ENCODE measurements at places on chromosomes 7 and 10.

GRCh38 chr10:99368646-99369045, 39.5 kb downstream of the CNNM1 start:
- DNase-seq = no peak

- DNase-seq = no peak
Measured at GRCh38 chr10:124605001-124605370, 139.2 kb downstream of the FAM53B start.

DNA sequence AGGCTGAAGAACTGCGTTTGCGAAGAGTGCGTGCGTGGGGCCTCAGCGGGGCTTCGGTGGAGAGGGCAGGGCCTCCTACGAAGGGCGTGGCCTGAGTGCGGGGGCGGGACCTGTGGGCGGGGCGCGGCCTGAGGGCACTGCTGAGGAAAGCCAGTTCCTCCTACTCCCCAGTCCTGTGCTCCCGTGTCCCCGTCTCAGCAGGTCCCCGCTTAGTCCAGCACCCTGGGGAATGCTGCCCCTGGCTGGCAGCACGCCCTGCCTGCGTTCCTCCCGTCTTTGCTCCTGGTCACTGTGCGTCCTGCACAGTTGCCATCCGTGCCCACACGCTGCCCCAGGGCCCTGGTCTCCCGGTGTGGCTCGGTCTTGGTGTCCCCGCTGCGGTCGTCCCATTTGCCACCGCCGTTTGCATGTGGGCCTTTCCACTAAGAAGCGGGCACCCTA, 177.1 kb downstream of the ZNF248 start:
- no peak for DNase-seq

- DNase-seq = no peak
Measured at GRCh38 chr7:96287132-96287531, 34.8 kb downstream of the SLC25A13 start.

DNA sequence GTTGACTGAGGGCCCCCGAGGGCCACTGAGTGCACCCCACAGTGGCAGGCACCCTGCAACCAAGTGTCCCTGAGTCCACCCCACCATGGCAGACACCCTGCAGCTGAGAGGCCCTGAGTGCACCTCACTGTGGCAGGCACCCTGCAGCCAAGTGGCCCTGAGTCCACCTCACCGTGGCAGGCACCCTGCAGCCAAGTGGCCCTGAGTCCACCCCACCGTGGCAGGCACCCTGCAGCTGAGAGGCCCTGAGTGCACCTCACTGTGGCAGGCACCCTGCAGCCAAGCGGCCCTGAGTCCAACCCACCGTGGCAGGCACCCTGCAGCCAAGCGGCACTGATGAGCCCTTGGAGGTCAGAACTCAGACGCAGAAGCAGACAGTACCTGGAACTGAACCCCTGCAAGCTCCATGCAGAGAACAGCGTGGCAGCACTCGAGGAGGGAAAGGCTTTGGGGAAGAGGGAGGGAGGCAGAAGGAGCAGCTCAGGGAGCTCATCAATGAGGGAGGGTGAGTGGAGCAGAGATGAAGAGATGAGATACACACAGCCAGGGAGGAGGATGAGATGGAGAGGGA, 156.5 kb downstream of the WDR37 start:
- DNase-seq = no peak

- no peak for DNase-seq
Measured at GRCh38 chr7:117259615-117260014, 63.2 kb downstream of the WNT2 start.

DNA sequence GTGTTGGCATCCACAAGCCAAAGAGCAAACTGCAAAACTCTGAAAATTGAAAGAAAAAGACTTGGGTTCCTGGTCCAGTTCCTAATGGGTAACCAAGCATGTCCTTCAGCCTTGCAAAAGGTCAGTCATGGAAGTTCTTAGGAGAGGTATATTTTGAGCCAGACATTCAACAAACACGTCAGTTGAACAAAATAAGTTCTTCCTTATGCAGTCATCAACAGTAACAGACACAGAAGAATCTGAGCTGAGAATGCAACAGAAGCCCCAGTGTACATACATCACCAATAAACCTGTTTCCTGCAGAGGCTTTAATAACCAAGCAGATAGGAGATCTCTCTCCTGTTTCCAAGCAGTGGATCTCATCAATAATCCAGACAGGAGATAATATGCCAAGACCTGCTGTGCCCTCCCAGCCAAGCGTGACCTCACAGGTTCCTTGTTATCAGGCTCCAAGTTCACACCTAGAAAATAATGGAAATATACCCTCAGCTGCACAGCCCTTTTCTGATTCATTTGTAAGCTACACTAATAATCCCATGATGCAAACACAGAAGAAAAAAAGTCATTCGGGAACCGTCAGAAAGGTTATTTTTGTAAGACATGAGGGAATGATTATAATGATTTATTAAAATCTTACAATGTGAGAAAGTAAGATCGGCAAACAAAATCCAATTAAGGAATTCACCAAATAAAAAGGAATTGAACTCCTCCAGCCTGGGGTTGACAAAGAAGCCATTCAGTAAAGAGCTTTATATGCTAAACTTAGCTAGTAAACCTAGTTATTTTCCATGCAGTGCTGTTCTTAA, 90.7 kb downstream of the DGKI start:
- DNase-seq = no peak

DNA sequence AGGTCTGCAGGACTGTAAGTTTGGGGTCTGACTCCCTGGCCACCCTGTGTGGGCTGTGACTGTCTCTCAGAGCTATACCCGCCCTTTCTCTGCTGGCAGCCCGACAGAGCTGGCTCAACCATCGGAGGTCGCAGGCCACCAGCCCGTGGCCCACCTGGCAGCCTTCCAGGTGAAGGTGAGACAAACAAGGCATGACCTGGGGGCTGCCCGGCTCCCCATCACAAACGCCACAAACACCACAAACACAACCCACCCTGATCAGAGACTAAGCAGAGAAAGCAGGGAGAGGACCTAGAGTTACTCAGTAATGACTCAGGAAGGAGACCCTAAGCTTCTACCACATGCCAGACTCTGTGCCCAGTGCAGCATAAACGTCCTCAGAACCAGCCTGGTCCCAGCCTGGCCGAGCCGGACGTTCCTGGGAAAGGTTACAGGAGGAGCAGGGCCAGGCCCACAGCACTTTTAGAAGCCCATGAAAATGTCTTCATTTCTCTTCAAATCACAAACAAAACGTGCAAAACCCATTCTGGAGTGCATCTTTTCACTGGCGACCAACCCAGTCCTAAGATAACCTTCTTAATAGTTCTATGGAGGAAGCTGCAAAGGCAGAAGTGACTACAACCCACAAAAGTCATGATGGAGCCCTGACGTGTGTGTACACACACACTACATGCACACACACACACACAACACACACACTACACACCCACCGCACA, 66.8 kb downstream of the MKI67 start:
- DNase-seq = no peak

GRCh38 chr10:34195364-34196057, 619.6 kb downstream of the PARD3 start:
- DNase-seq = no peak

DNA sequence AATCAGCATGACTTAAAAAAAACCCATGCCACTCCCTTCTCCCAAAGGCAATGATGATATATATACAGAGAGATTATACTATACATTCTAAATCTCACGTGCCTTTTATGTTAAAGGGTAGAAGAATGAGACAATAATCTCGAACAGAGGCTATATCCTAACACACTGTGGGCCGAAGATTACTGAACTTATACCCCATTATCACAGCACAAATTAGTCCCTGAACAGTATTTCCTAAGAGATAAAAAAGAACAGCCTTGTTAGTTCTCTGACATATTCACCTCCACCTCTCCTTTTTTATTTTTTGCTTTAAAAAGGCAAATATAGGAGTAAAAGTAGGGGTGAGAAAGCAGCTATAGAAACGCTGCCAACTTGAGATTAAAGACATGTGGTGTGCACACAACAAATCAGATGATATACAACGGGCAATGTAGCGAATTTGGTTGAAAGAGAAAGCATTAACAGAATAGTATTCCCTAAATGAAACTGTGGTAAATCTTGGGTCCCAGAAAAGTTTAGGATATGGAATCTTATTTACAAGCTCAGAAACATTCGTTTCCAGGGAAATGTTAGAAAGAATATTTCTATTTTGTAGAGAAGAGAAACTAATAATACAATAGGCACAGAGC, 69.5 kb downstream of the JMJD1C start:
- DNase-seq = no peak

DNA sequence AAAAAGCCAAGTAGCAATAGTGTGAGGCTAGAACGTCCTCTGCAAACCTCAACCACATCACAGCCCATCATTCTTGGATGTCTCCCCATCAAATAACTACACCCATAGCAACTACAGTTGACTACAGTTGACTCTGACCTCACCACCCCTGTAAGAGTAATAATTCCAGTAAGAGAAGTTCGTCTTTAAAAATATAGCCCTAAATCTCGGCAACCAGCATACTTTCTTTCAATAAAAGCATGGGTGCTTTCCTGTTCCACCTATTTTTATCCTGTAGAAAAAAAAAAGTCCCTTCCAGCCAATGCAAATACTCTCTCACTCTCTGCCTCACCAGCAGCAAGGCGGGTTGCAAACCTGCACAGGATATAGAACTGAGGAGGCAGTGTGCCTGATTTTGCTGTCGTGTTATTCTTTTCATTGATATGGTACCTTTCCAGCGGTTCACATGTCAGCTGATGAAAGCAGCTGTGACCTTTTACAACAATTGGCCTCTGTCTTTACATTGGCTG, 187.5 kb upstream of the NFE2L3 start:
- DNase-seq = no peak

GRCh38 chr7:134623193-134623592, 23.5 kb upstream of the BPGM start:
- no peak for DNase-seq

DNA sequence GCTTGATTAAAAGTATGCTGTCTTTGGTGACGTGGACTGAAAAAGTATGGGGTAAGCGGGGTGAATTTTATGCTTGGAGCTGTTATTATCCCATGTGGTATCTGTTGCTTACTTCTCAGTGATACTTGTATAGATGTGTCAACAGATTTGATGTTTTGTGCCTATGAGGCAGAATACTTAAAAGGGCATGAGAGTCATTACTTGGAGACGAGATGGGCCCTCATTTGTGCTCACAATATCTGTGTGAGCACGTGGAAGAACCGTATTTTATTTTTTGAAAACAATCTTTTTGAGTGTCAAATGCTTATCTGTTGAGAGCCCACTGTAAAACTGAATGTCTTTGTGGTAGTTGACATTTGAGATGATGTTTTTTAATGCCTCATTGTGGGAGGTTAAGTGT, 281.9 kb downstream of the EXOC4 start:
- no peak for DNase-seq

GRCh38 chr10:3762309-3762708, 22.7 kb downstream of the KLF6 start:
- DNase-seq = no peak

- DNase-seq = no peak
Measured at GRCh38 chr10:34824870-34825269, 9.8 kb upstream of the PARD3 start.

GRCh38 chr7:50266635-50267386, 37.7 kb upstream of the IKZF1 start:
- no peak for DNase-seq

- no peak for DNase-seq
Measured at GRCh38 chr10:126454045-126454751, 65.9 kb upstream of the ADAM12 start.

- DNase-seq = peak; percentile 93
Measured at GRCh38 chr7:98617051-98617959, at the start of gene NPTX2. Gene NPTX2 (plus strand): TSS chr7:98617285. CDS start chr7:98617462, 177 bp downstream.

- DNase-seq = no peak
Measured at GRCh38 chr7:142795339-142795863, 24.6 kb downstream of the PRSS2 start.

- no peak for DNase-seq
Measured at GRCh38 chr7:6123843-6124242, 92.7 kb downstream of the ANKRD61 start.

- no peak for DNase-seq
Measured at GRCh38 chr10:95346715-95347401, 56.1 kb upstream of the PDLIM1 start.

DNA sequence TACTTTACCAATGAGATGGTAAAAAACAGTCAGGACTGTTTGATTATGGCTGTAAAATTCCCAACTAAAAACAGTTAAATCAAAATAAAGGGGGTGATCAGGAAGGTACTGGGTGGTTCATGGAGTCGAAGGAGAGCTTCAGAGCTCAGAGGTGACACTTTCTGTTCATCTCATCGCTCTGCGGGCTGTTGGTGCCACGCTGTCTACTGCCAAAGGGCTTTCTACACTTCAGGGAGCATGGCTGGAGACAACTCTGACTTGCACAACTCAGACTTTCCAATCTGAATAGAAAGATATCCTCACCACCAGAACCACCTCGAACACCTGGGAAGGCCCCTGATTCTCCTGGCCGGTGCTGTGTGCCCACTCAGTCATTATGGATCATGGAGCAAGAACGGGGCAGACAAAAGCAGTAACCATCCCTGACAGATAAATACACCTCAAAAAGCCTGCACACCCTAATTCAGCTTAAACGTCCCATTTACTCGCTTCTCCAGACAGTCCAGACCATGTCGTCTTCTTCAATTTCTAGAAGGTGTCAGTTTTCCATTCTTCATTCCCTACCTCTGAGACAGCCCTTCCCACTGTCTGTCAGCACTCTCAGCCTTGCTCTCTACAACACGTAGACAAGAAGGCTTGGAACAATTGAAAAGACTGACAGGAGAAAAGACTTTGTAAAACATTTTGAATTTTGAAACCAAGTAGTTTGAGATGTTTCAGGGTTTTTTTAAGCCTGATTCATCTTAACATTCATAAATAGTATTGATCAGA, 348.7 kb upstream of the NFE2L3 start:
- DNase-seq = no peak

- peak; percentile 64 for DNase-seq
Measured at GRCh38 chr7:159068488-159068811, 76.2 kb downstream of the VIPR2 start.

- DNase-seq = no peak
Measured at GRCh38 chr7:497946-498655, 21.5 kb downstream of the PDGFA start.

DNA sequence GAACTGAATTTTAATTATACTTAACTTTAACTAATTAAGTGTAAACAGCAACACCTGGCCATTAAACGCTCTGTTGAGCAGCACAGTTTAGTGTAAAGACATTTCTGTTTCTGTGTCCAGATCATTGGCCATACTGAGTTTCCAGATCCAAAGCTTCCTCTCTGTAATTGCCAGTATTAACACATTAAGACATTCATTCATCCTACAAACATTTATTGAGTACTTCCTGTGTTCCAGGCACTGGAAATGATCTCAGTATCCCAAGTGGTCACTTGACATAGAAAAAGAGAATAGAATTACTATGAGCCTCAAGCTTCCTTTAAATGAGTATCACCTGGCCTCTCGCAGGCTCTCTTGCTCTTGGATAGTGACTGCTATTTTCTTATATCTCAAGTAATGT, 618.1 kb downstream of the SORCS3 start:
- DNase-seq = no peak

GRCh38 chr10:124909563-124909962, 32.4 kb upstream of the ZRANB1 start:
- no peak for DNase-seq

DNA sequence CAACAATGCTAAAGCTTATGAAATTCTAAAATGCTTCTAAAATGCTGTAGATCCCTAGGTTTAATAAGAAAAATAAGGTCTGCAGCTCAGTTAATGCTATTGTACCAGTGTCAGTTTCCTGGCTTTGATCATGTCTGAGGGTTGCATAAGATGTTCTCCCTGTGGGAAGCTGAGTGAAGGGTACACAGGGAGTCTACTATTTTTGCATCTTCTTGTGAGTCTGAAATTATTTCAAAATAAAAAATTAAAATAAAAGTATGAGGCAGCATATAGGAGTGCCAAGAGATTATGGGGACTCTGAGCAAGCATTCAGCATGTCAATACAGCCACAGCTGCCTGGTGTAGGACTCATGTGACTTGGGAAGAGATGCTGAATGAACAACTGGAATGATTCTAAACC, 14.7 kb downstream of the CHST15 start:
- DNase-seq = no peak
